Stimulated activated CD8-positive, alpha-beta memory T cell treated with anti-CD3 and anti-CD28 coated beads, Interleukin-15, amount 100 ng/mL, for 4 hours (primary cell): ENCODE measurements at places on chromosomes 11 and 22.

GRCh38 chr11:77474684-77475060 is 778 bp upstream of the PAK1 start:
- DNase-seq = no peak

GRCh38 chr11:20089367-20089766 is 70.9 kb downstream of the DBX1 start:
- no peak for DNase-seq

DNA sequence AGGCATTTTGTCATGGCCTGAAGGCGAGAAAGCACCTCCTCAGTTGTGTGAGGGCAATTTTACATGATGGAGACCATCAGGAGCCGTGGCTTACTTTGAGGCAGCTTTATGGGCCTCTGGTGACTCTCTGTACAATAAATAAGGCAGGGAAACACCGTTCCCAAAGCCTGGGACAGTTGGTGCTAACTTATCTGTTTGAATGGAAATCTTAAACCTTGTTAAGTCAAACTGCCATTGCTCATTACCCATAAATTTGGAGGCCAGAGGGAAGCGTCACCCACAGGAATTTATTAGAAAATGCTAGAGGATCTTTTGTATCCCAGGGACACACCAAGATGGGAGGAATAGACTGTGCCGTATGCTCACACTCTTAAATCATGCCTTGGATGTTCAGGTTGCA is 1156.9 kb downstream of the BRD1 start:
- no peak for DNase-seq

- DNase-seq = no peak
Observed at GRCh38 chr11:12938590-12939247, 70.4 kb upstream of the RASSF10 start.

DNA sequence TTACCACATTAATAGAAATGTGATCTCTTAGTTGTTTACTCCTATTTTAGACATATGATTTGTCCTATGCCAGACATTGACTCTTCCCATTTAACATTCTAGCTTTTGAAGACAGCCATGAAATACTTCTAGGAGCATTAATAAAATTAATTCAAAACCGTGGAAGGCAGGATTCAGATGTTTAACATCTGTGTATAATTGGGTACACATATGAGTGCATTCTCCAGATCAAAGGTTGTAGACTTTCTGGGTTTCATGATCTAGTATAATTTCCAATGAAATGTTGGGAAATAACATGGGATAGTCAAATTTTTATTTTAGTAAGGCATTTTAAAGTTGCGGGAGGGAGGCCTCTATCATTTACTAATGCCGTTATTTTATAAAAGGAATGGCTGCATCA is 35.2 kb upstream of the CCDC89 start:
- DNase-seq = no peak

GRCh38 chr11:73640592-73640991 is 5.8 kb upstream of the PLEKHB1 start:
- DNase-seq = no peak
